Vagina (tissue), 2 donors: ENCODE measurements at places on chromosomes 2 and 18. TPM values are rescaled to one million over a fixed set of nuclear protein-coding genes. Genes with fewer than 3 reads are reported as not detected.
A peak's percentile ranks its signal among the peaks of the same experiment; 100 is the strongest.

Gene BOLL
- total RNA-seq = not detected

Gene GULP1
- 57.2 TPM for total RNA-seq

Gene SLC20A1
- 36.6 TPM for total RNA-seq

Gene ZAP70
- 16.7 TPM for total RNA-seq

Gene CYS1
- 13.5 TPM for total RNA-seq

Gene FOXI3
- total RNA-seq = not detected

Gene HOXD12
- total RNA-seq = 1.7 TPM

Gene NOSTRIN
- total RNA-seq = 30.0 TPM

Gene RIT2
- not detected for total RNA-seq

Gene HOXD13
- 15.7 TPM for total RNA-seq

Gene CUL3
- total RNA-seq = 65.3 TPM

Gene MALT1
- 35.8 TPM for total RNA-seq

GRCh38 chr2:27991146-27991545 lies 100.6 kb downstream of the BABAM2 start:
- H3K27ac ChIP-seq = no peak overlapping the region
- no peak overlapping the region for H3K4me3 ChIP-seq
- no peaks in the 10 kb centered on the region for H3K27me3 ChIP-seq
- no peaks in the 10 kb centered on the region for H3K36me3 ChIP-seq
- H3K4me1 ChIP-seq = peaks cover 8% of the 10 kb centered on the region

DNA sequence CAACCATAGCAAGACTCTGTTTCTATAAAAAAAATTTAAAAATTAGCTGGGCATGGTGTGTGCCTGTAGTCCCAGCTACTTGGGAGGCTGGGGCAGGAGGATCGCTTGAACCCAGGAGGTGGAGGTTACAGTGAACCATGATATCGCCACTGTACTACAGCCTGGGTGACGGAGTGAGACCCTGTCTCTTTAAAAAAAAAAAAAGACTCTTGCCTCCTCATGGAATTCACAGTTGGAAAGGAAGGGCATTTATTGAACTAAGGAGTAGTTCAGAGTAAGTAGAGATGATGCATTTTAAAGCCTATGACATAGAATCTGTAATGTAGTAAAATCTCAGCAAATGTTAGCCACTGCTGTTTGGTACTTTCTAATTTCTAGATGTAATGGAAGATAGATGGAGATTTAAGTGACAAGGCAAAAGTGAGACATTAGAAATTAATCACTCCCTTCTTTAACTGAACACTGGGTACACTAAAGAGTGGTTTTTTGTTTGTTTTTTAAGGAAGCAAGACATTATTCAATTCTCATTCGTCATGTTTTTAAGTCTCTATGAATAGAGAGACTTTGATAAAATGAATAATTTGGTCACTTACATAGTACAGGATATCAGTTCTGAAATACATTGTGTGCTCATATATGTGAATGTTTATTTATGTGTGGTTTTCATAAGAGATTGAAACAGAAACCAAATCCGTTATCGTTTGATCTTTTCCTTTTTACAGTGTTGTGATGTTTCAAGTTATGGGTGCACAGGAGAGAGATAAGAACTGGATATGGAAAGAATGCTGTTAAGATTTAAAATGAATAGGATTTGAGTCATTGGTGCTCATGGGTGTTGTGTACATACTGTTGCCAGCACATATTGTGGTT lies 186.1 kb upstream of the STON1 start:
- no peak for DNase-seq
- no peak overlapping the region for H3K4me3 ChIP-seq
- no peaks in the 10 kb centered on the region for H3K36me3 ChIP-seq

DNA sequence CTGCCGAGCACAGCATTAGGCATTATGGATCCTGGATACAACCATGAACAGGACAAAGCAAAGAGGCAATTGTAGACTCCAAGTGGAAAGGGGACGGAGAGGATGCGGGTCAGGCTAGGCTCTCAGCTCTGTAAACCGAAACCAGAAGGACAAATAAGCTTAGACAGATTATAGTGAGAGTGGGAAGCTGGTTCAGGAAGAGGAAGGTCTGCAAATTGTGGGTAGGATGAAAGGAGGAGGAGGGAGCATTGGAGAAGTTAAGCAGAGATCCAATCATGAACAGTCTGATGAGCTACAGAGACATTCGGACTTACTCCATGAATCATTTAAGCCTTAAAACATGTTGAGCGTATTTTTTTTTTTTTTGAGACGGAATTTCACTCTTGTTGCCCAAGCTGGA lies 3.0 kb downstream of the MSH6 start:
- no peaks in the 10 kb centered on the region for H3K27me3 ChIP-seq
- H3K27ac ChIP-seq = no peak overlapping the region
- DNase-seq = no peak
- H3K36me3 ChIP-seq = no peaks in the 10 kb centered on the region

DNA sequence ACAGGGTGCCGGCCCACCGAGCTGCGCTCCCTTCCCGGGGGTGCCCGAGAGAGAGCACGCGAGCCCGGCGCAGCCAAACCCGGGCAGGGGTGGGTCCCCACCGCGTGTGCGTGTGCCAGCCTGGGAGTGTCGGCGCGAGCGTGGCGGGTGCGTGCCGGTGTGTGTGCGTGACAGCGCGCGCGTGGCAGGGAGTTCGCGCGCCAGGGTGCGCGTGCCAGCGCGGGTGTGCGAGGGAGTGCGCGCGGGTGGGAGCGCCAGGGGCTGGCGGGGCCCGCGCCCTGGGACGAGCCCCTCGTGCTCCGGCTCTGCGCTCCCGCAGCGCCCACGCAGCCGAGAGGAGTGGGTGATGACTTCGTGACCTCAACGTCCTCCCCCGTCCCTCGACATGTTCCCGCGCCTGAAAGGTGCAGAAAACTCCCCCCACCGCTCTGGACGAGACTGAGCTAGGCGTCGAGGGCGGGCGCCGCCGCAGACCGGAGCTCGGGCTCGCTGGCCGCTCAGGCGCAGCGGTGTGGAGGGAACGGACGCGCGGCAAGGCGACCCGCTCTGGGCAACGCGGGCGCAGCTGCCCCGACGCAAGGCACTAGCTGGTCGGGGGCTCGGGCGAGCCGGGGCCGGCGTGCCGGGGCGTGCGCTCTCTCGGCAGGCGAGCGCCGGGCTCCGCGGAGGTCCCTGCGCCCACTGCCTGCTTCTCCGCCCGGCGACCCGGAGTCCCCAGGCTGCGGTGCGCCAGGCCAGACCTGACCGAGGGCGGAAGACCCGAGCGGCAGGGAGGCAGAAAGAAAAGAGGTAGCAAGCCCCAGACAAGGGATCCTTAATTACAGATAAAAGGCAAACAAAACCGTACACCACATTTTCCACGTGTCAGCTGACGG lies 582.8 kb downstream of the ZEB2 start:
- no peaks in the 10 kb centered on the region for H3K36me3 ChIP-seq
- peak overlapping the region; percentile 90 for H3K27ac ChIP-seq
- DNase-seq = no peak
- no peaks in the 10 kb centered on the region for H3K27me3 ChIP-seq

DNA sequence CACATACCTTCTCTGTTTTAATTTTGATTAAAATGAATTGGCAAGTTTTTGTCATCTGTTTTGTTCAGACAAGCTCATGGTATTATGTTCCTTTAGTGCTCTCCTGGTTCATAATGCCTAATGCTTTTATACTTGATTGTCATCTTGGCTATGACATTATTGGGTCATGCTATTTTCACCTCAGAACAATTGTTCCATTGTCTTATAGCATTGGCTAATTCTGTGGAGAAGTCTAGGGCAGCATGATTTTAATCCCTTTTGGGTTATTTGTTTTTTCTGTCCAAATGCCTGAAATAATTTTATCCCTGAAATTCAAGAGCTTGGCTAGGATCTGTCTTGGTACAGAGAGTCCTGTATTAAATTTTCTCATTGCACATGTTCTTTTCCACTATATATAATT lies 83.8 kb upstream of the CCDC85A start:
- H3K36me3 ChIP-seq = no peaks in the 10 kb centered on the region
- H3K4me1 ChIP-seq = no peaks in the 10 kb centered on the region
- H3K27ac ChIP-seq = no peak overlapping the region
- H3K4me3 ChIP-seq = no peak overlapping the region
- no peak for DNase-seq

- peak overlapping the region; percentile 77 for H3K27ac ChIP-seq
- no peaks in the 10 kb centered on the region for H3K27me3 ChIP-seq
- H3K4me1 ChIP-seq = peaks cover 15% of the 10 kb centered on the region
- no peak for DNase-seq
- H3K4me3 ChIP-seq = peak overlapping the region; percentile 30
Measured at GRCh38 chr2:224983712-224984554, 58.3 kb downstream of the DOCK10 start.

DNA sequence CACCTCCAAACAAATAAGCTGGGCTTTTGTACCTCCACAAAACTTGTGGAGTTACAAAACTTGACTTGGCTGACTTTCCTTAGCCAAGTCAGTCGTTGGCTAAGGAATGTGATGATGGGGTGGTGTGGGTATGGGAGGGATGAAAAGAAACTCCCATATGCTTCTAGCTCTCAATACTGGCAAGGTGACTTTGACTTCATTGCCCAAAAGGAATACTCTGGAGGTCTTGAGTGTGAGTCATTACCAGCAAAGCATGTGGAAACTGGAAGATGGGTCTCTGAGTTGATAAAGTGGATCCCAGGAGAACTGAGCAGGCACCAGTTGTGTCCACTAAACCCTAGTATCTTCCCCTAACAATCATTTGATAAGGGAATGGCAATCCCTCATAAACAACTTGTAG lies 226.7 kb downstream of the GULP1 start:
- no peak overlapping the region for H3K4me3 ChIP-seq
- peaks cover 5% of the 10 kb centered on the region for H3K4me1 ChIP-seq
- no peak overlapping the region for H3K27ac ChIP-seq
- no peaks in the 10 kb centered on the region for H3K27me3 ChIP-seq
- no peak for DNase-seq
- no peaks in the 10 kb centered on the region for H3K36me3 ChIP-seq

- no peaks in the 10 kb centered on the region for H3K4me1 ChIP-seq
- no peak for DNase-seq
- H3K27ac ChIP-seq = no peak overlapping the region
- H3K4me3 ChIP-seq = no peak overlapping the region
Measured at GRCh38 chr2:68126561-68126960, 31.1 kb upstream of the PNO1 start.

GRCh38 chr18:8218197-8218596 lies 391.0 kb upstream of the RAB12 start:
- H3K27me3 ChIP-seq = no peaks in the 10 kb centered on the region
- H3K27ac ChIP-seq = no peak overlapping the region
- DNase-seq = no peak

DNA sequence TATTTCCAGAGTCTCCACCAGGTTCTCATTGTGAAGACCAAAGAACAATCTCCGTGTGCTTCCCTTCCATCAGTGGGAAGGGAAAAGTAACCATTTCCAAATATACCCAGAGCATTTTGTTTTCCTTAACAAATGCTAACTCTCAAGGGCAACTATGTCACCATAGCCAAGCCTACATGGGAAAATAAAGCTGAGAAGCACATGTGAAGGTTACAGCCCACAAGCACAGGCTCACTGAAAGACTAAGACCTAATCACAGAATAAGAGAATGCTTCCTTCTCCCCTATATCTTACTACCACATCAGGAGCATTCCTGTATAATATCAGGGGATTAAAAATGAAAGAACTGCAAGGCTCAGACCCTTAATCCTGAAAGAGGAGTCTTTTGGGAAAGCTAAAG lies 28.2 kb downstream of the SP9 start:
- H3K4me3 ChIP-seq = no peak overlapping the region
- H3K4me1 ChIP-seq = no peaks in the 10 kb centered on the region
- no peaks in the 10 kb centered on the region for H3K36me3 ChIP-seq
- DNase-seq = no peak
- H3K27me3 ChIP-seq = no peaks in the 10 kb centered on the region

- H3K27ac ChIP-seq = no peak overlapping the region
- no peaks in the 10 kb centered on the region for H3K36me3 ChIP-seq
- DNase-seq = no peak
- H3K4me1 ChIP-seq = peaks cover 24% of the 10 kb centered on the region
Measured at GRCh38 chr18:48080546-48080945, 150.1 kb upstream of the SMAD2 start.

GRCh38 chr2:217482056-217482710 lies 520.6 kb downstream of the TNS1 start:
- H3K4me3 ChIP-seq = no peak overlapping the region
- H3K36me3 ChIP-seq = no peaks in the 10 kb centered on the region
- H3K4me1 ChIP-seq = no peaks in the 10 kb centered on the region
- H3K27me3 ChIP-seq = no peaks in the 10 kb centered on the region

- DNase-seq = no peak
- no peak overlapping the region for H3K27ac ChIP-seq
- no peak overlapping the region for H3K4me3 ChIP-seq
- no peaks in the 10 kb centered on the region for H3K27me3 ChIP-seq
Measured at GRCh38 chr2:75522543-75523312, 38.0 kb downstream of the EVA1A start.

DNA sequence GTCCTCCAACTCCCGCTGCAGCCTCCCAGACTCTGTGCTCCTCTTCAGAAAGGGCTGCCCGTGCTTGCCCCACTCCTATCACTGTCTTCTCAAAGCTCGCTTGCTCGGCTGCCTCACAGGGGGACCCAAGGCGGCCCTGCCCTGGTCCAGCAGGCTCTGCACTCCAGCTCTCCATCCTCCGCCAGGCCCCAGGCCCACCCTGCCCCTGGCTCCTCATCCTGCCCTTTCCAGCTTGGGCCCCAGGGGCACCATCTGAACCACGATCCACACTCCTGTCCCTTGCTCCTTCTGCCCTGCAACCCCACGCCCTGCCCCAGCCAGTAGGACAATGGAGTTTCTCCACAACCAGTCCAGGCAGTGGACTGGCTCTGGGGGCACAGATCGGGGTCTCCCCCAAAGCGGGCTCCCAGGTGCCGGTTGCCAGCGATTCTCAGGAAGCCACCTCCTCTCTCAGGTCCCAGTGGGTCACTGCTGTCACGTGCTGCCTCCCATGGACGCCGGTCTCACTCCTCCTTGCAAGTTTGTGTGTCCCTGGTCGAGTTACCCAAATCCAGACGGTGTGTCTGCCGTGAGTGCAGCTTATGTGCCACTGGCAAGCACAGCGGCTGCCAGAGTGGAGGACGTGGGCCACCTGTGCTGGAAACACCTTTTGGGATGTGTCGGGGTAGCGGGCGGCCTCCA lies 238.5 kb downstream of the HDAC4 start:
- no peaks in the 10 kb centered on the region for H3K36me3 ChIP-seq
- H3K4me1 ChIP-seq = peaks cover 8% of the 10 kb centered on the region
- DNase-seq = no peak
- H3K27me3 ChIP-seq = no peaks in the 10 kb centered on the region
- H3K27ac ChIP-seq = no peak overlapping the region

GRCh38 chr18:57755473-57756067 lies 47.5 kb downstream of the ATP8B1 start:
- H3K4me1 ChIP-seq = peaks cover 10% of the 10 kb centered on the region
- H3K27ac ChIP-seq = no peak overlapping the region
- no peaks in the 10 kb centered on the region for H3K27me3 ChIP-seq
- no peaks in the 10 kb centered on the region for H3K36me3 ChIP-seq

DNA sequence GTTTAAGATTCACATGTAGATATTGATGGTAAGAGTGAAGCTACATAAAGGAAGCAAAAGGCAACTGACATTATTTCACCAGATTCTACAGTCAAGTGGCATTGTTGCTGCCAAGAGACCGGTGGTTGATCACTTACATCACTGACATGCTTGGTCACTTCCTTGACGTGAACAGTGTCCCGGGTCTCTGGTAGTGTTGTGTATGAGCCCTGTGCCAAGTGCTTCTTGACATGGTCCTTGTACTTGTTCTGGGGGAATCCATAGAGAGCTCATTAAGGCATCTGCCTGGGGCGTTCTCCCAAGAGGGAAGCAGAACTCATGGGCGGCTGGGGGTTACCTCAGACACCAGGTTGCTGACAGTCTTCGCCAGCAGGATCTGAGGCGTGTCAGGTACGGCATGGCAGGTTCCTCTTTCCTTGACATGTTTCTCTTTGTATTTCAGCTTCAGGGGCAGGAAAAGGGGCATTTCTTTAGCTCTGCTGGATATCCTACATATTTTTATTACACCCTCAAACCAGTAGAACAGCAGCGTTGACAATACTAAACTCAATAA lies 116.2 kb downstream of the RIF1 start:
- H3K27ac ChIP-seq = no peak overlapping the region
- no peaks in the 10 kb centered on the region for H3K27me3 ChIP-seq
- H3K4me3 ChIP-seq = no peak overlapping the region
- H3K4me1 ChIP-seq = no peaks in the 10 kb centered on the region
- no peak for DNase-seq
